Thoracic aorta (tissue), 2 donors: ENCODE measurements at places on chromosomes 6 and 20.

GRCh38 chr6:40733770-40734396 is 146.7 kb upstream of the LRFN2 start:
- DNase-seq: no peak

GRCh38 chr6:40906759-40907158 is 132.3 kb downstream of the UNC5CL start:
- no peak for DNase-seq

GRCh38 chr20:48335308-48336050 is 492.3 kb downstream of the PREX1 start:
- no peak for DNase-seq

DNA sequence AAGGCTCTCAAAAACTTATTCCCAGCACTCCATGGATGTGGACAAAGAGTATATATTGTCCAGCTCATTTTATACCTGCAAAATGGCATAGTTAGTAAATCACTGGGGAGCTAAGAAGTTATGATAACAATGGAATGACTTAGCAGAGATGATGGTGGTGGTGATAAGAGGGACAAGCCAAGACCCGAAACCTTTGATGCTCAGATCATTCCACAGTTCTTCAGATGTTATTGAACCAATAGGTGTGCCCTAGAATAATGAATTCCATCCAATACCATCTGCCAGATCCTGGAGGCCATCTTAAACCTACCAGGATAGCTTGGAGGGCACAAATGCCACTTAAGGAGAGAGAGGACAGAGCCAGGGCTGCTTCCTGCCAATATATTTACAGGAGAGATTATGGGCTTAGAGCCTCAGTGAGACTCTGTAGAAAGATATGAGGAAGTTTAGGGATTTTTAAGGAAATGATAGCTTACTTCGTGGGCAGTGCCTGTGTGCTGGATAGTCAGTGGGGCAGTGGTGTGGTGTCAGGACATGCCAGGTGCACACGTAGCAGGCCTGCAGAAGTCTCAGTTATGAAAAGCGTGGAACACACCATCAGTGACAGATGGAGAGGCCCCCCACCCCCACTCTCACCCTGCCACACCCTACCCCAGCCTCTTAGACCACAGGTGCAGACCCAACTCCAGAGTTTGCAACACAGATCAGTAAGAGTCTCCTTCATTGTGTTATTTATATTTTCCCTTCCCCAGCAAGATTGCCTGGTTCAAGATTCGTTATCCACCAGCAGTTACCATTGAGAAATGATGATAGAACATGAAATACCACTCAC is 209.7 kb upstream of the SUPT3H start:
- DNase-seq: no peak

GRCh38 chr6:98794307-98794842 is 40.0 kb upstream of the POU3F2 start:
- no peak for DNase-seq

GRCh38 chr20:51122931-51123658 is 100.2 kb upstream of the KCNG1 start:
- DNase-seq: no peak

DNA sequence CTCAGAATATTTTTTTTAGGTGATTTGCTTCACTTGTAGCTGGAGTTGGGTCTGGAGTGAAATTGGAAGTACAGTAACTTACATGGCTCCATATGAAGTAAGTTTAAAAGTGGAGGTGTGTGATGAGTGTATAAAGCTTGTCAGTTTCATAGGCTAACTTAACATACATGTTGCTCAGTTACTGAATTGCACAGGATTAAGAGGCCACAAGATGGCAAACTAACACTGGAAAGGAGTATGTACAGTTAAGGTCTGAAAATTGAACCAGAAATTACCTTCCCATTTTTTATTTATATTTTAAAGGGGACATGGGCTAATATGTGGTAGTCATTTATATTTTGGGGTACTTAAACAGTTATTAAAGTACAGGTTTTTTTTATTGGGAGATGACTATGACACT is 45.3 kb upstream of the SMIM8 start:
- no peak for DNase-seq

DNA sequence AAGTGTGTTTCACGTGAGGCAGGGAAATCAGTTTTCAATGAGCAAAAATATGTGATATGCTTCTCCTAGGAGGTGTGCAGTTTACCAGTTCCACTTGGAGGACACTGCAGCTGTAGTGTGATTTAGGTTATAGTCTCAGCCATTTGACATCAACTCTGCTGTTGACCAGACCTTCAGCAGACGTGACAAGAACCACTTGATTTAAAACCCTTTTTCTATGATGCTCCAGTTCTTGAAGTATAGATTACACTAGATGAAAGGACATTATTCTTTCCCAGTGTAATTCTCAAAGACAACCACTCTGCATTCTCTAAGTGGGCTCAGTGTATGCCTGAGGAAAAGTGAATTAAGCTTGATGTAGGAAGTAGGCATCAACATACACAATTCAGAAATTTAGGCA is 480.8 kb downstream of the TBC1D32 start:
- DNase-seq: no peak

DNA sequence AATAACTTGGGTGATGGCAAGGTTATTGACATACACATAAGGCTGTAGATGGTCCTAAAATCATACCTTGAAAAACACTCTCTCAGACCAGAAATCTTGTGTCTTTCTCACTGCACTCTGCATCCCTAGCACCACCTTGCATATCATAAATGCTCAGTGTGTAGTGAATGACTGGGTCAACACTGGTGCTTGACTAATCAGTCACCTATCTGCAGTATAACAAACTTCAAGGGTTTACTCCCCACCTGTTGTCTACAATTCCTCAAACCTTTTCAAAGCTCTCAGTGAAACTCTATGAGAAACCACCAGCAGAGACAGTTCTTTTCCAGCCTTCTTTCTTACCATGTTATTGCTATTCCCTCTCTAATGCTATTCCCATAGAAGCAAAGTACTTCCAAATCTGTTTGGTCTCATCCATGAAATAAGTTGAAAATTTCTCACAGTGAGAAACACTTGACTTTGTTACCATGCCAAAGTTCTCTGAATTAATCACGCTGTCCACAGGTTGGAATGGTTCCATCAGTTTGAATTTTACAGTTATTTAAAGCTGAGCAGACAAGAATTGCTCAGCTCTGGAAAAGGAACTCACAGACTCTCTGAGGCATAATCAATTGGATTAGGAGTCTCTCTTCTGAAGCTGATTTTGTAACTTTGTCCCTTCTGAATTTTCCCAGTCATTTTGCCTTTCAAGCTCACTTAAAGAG is 104.8 kb upstream of the EYA4 start:
- no peak for DNase-seq

- DNase-seq: no peak
Measured at GRCh38 chr6:20879121-20879520, 344.9 kb downstream of the CDKAL1 start.

- no peak for DNase-seq
Measured at GRCh38 chr20:21498195-21498594, 15.7 kb downstream of the NKX2-2 start.

DNA sequence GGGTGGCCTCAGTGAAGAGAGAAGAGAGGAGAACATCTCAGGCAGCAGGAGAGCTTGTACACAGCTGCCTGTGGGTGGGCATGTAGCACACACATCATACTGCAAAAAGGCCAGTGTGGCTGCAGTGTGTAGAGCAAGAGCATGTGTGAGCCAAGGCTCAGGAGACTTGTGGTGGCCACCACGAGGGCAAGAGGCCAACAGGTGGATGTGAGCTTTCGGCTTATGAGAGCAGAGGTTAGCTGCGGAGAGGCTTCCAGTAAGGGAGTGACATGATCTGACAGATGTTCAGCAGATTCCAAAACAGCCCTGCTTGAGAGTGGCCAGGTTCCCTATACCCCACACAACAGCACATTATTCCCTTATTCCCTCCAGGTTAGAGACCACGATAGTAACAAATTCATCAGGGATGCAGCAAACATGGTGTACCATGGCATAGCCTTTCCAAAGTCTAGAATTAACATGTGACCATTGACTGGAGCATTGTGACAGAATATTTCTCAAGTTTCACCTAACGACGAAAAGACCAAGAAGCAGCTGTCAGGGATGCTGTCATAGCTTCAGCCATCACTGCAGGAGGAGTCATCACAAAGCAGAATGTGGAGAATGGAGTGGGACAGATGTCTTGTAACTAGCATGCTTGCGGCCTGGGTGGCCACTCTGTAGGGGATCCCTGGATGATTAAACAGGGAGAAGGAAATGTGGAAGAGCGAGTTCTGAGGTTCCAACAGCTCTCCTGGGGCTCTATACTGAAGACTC is 23.1 kb downstream of the HM13 start:
- DNase-seq: no peak

DNA sequence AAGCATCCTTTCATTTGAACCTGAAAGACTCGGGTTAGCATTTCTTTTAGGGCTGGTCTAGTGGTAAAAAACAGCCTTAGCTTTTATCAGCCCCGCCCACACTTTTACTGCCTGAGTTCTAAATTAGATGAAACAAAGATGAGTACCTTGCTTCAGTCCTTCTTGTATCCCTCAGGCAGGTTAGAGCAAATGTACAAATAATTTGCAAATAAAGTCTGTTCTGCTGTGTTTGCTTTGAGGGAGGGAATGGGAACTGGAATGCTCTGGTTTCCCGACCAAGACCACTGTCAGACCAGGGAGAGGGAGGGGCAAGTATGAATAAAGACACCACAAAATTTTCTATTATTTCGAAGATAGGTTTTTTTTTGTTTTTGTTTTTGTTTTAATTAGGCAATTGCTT is 85.5 kb upstream of the FLRT3 start:
- no peak for DNase-seq

GRCh38 chr6:36793913-36794712 is 45.1 kb downstream of the CPNE5 start:
- no peak for DNase-seq

DNA sequence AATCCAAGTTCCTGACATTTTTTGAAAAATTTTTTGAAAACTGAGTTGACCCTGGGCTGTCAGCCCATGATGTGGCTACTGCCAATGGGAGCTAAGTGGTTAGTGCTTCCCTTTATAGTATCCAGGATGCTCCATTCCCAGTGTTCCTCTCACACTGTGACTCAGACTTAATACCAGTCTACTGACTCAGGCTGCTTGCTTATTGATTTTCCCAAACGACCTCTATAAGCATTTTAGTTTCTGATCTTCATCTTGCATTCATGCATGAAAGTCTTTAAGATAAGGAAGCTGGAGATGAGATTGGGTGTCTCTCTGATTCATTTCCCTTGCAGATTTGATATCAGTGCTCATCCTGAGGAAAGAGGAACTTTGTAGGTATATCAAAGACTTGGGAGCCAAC is 560.0 kb downstream of the TBC1D32 start:
- DNase-seq: no peak

DNA sequence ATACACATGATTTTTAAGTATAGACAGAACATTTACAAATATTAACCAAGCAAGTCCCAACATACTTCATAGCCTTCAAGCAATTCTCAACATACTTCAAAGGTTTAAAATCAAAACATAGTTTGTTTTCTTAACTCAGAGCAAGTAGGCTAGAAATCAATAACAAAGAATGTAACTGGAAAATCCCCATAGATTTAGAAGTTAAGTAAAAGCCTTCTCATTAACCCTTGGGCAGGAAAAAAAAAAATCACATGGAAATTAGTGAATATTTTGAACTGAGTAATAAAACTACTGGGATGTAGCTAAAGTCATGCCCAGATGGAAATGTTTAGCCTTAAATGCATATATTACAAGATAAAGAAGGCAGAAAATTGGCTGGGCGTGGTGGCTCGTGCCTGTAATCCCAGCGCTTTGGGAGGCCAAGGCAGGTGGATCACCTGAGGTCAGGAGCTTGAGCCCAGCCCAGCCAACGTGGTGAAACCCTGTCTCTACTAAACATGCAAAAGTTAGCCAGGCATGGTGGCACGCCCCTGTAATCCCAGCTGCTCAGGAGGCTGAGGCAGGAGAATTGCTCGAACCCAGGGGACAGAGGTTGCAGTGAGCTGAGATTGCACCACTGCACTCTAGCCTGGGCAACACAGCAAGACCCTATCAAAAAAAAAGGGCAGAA is 316.1 kb downstream of the TAF4 start:
- DNase-seq: no peak
